Stimulated activated CD4-positive, alpha-beta T cell treated with anti-CD3 and anti-CD28 coated beads, TNF-alpha, amount 100 ng/mL, for 4 hours (primary cell): ENCODE measurements at places on chromosomes 5 and 9.
A peak's percentile ranks its signal among the peaks of the same experiment; 100 is the strongest.

- no peak for DNase-seq
Observed at GRCh38 chr5:141430332-141431113, at the start of gene PCDHGA12. PCDHGA12 (plus strand) TSS chr5:141430507; CDS start chr5:141430760, 253 bp downstream.

DNA sequence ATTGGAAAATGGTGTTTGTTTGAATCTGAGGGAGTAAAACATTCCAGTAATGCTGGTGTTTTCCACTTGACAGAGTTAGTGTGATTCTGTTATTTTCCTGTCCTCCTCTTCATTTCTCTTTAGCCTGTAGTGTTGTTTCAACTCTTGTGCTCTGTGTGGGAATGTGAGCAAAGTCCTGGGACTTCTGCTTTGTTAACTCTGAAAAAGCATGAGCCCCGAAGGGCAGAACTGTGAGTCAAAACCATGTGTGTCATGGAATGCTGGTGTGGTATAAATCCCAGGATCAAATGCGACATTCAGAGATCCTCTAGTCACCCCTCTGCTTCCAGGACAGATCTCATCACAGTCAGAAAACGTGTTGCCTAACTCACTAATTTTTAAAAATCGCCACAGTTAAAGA lies 8.9 kb downstream of the F2R start:
- DNase-seq = no peak

- DNase-seq = no peak
Observed at GRCh38 chr5:163503106-163504078, 2.0 kb upstream of the MAT2B start.

- DNase-seq = no peak
Observed at GRCh38 chr9:137791947-137792346, 85.6 kb upstream of the CACNA1B start.

DNA sequence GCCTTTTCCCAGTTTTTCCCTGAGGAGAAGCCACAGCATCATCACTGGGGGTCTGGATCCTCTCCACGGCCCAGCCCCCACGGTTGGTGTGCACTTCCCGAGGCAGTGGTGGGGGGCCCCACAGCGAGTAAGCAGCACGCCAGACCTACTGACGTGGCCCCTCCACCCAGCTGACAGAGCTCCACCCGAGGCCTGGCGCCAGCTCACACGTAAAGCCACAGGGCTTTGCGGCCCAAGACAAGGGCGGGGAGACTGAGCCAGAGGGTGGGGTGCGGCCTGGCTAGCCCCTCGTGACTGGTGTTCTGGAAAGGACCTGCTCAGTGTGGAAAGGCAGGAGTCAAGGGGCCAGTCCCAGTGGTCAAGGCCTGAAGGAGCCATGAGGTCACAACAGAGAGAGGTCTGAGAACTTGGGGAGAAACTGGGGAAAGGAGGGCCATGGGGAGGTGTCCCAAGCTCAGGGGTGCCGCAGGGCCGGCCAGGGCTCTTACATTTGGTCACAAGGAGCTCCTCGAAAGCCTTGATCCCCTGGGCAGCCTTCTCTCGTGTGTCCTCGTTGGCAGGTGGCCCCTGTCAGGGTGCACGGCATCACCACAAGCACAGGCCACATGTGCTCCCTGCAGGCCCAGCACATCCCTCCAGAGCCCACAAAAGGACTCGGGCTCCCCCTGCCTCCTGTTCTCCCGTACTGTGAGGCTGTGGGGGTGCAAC lies 5.5 kb downstream of the SNAPC4 start:
- no peak for DNase-seq

GRCh38 chr9:133967024-133967741 lies 24.9 kb downstream of the VAV2 start:
- DNase-seq = no peak

- DNase-seq = peak; percentile 81
Observed at GRCh38 chr9:37592108-37592951, at the start of gene TOMM5. TOMM5 (minus strand) TSS chr9:37592597; CDS start chr9:37592532, 65 bp downstream.

DNA sequence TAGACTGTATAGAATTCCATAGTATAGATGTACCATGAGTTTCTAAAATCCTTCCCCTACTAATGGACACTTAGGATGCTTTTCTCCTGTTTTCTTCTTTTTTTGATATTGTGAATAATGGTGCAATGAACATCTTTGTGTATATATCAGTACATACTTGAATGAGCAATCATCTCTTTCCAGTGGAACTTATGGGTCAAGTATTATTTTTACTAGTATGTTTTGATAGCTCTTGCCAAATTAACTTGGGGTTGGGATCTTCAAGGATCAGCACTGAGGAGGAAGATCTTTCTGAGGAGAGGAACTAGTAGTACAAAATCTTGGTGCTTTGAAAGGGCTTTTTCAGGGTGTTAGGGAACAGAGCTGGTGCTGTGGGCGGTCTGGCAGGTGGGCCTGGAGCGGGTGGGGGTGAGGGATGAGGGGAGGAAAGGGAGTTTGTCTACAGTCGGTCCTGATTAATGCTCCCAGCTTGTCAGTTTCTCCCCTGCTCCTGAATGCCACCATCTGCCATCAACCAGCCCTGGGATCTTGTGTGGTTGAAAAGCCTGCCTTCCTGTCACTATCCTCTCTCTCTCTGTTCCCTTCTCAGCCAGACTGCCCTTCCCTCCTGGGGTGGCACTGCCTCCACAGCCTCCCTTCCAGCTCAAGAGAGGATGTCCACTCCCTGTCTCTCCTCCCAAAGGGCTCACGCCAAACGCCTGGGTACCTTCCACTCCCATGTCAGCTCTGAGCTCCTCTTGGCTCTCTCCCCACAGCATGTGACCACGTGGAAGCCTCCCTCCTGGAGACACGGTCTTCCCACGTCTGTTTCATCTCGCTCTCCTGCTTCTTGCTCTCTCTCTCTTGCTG lies 185.9 kb downstream of the DAB2IP start:
- DNase-seq = no peak

DNA sequence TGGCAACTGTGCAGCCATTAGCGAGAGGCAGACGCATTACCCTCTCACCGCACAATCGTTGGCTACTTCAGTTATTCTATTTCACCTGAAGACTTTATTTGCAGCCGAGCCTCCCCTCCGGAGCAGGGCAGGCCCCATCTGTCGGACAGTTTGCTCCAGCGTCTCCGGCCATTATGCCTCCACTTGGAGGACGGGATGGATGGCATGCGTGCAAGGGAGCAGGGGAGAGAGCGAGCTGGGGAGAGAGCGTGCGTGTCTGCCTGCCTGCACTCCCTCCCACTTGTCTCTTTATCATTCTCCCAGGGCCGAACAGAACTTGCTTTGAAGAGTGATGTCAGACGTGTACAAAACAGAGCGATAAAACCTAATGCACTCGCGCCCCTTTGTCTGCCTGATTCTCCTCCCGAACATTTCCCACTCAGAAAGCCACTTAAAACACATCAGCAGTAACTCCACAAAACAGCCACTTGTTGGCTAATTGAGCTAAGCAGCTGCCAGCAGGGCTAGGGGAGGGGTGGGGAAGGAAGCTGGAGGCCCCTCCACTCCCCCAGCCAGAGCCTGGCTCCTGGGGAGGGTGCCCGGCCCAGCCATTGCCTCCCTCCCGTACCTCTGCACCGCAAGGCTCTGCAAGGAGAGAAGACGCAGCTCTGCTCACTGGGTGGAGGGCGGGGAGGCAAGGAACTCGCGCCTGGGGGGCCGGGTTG lies 43.4 kb upstream of the FUBP3 start:
- no peak for DNase-seq

GRCh38 chr5:39131210-39132127 lies 57.3 kb upstream of the RICTOR start:
- no peak for DNase-seq

GRCh38 chr5:139903795-139904565 lies 108.4 kb downstream of the PSD2 start:
- no peak for DNase-seq

- DNase-seq = no peak
Observed at GRCh38 chr5:157303667-157304327, 37.9 kb downstream of the CYFIP2 start.

DNA sequence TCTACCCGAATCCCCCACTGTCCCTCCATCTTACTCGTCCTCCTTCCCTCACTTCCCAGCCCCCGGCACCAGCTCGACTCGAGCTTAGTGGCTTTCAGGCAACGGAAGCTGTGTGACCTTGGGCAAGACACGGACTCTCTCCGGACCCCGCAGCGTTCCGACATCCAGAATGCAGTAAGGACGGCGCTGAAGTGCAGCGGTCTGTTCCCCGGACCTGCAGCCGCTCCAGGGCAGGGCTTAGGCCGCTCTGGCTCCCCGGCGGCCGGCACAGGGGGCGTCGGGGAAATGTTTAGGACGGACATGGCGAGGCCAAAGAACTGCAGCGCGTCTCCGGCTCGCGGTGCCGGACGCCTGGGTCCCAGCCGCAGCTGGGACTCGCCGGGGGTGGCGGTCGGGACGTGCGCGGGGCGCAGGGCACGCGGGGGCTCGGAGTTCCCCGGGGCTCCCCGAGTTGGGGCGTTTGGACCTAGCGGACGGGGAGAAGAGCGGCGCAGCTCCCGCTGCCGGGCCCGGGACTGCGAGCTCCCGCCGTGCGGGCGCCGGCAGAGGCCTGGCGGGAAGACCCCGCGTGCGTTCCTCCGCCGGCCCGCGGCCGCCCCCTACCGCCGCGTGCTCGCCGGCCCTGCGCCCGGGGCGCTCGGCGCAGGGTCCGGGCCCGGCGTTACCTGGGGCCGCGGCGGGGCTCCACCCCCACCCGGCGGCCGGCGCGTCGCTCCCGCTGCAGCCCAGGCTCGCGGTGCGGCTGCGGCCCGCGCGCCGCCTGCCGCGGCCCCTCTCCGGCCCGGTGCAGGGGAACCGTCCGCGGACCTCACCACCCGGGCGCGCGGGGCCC lies 5.6 kb upstream of the RNF44 start:
- no peak for DNase-seq

DNA sequence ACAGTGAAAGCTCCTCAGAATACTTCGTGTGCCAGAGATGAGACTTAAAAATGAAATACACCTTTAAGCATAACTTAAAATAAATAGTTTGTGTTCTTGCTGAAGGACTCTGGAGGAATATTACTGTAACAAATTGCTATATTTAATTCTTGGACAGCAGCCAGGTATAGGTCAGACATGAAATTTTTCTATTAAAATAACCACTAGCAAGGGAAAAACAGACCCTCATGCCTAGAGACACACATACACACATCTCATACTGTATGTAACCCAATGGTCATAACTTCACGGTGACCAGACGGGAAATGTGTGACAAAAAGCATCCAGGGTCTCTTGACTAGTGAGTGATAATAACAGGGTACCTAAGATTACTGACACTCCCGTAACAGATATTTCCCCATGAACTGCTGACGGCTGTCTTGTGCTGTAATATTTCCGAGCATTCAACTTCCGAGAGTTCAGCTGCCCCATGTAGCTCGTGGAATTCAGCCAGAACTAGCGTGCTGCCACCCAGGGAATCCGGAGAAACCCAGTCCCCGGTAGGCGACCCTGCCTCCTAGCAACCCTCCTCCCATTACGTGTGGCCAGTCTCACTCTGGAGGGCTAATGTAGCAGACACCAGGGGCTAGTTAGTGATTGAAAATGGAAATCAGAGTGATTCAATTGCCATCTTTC lies 2295.1 kb upstream of the WWC1 start:
- no peak for DNase-seq

DNA sequence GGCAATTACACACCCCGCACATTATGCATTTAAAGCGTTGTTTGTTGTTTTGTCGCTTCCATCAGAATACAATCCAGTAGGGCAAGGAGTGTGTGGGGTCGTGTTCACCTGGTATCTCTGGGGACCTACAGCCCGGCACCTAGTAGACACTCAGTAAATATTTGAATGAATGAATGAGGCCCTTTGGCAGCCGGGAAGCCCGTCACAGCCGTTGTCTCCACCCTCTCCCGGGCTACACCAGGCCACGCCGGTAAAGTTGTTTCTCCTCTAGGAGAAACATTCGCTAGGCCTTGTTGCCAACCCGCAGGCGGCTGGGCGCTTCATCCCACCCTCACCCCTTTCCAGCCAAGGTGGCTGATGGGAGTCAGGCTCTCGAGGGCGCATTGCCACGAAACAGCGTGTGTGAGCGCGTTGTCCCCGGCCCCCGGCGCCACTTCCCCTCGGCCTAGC lies 876 bp upstream of the JAK2 start:
- DNase-seq = no peak

DNA sequence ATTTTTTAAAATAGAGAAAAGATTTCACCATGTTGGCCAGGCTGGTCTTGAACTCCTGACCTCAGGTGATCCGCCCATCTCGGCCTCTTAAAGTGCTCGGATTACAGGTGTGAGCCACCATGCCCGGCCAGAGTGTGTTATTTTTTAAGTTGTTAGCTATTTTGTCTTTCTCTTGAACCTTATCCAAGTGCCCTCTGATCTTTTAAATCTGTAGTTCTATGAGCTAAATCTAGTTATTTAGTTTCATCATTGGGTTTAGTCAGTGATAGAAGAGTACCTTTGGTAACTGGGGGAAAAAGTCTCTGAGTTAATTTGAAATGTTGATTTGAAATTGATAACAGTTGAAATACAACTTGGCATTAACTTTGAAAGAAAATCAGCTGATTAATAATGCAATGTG lies 88.3 kb downstream of the NNT start:
- DNase-seq = no peak

DNA sequence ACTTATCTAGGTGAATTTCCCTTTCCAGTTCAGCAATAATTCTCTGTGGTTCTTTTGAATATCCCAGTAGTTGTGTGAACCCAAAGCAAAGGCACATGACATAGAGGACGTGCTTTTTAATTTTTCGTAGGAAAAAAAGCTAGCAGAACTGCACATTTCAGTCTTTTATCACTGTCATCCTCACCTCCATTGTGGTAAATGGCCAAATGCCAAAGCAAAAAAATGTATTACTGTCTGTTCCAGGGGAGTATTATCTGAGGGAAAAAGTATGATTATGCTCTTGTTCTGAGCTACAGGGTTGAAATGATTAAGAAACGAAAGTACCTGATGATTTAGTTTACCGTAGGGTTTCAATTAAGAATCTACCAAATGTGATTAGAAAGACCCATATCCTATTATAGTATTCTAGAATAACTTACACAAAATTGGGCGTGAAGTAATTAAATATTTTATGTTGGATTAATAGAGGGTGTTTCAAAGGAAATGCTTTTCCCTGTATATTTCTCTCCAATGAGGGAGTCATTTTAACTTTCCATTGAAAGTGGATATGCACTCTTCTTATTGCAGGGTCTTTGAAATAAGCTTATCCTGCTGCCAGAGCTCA lies 62.7 kb downstream of the CAVIN4 start:
- DNase-seq = no peak

- no peak for DNase-seq
Observed at GRCh38 chr9:98791608-98792490, 4.5 kb downstream of the ANKS6 start.

DNA sequence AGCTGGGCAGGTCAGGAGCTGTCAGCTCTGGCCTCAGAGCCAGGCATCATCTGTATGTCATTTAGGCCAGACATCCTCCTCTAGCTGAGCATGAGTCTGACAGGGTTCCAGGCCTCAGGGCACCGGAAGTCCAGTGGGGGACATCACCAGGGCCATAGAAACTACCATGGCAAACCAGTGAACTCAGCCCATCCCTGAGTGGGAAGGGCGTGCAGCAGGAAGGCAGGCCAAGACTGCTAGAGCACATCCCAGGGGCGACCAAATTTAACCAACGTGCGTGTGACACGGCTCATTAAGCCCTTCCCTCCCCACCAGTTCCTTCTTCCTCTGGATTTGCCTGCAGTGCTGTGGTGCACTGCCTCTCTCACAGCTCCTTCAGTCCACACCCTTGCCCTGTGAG lies 75.9 kb downstream of the COL27A1 start:
- no peak for DNase-seq

GRCh38 chr5:175131432-175131831 lies 312.6 kb downstream of the DRD1 start:
- DNase-seq = no peak

GRCh38 chr5:67053229-67053628 lies 143.4 kb downstream of the CD180 start:
- DNase-seq = no peak
